ENCODE measurements at places on chromosomes 16 and 17.

DNA sequence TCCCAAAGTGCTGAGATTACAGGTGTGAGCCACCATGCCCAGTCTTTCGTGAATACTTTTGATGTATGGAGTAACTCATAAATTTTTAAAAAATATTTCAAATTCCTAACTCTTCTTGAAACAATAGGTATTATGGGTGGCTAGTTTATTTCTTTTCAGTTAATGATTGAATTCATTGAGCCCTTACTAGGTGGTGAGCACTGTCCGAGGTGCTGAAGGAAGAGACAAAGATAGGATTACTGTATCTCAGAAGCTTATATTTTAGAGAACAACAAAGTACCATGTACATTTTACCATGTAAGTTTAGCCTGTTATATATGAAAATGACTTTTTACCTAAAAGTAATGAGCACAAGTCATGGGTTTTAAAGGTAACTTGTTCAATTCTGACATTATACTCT lies 418.3 kb downstream of the NPIPA7 start:
- DNase-seq, result no peak

GRCh38 chr16:31177136-31177535 lies 2.8 kb upstream of the FUS start:
- no peak for DNase-seq

DNA sequence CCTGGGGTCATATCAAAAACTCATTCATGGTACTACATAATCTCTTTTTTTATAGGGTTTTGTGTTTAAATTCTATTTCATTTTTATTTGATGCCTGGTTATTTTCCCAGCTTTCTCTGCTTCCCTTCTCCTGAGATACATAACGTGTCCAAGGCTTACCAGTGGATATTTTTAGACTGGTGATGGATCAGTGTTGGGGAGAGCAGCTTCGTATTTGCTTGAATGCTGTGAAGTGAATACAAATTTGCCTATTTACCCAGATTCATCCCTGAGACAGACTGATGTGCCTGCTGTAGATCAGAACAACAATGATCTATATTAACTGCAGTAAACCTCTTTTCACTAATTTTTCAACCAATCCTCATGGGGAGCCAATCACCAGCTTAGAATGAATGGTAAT lies 43.2 kb upstream of the FOXJ1 start:
- DNase-seq, result no peak

- DNase-seq, result no peak
These were observed 21.4 kb downstream of the TRIM16 start for GRCh38 chr17:15662681-15663080.

- DNase-seq, result no peak
These were observed at the start of gene HS3ST4 for GRCh38 chr16:25691519-25692091. Gene HS3ST4 (plus strand): TSS chr16:25691959.

DNA sequence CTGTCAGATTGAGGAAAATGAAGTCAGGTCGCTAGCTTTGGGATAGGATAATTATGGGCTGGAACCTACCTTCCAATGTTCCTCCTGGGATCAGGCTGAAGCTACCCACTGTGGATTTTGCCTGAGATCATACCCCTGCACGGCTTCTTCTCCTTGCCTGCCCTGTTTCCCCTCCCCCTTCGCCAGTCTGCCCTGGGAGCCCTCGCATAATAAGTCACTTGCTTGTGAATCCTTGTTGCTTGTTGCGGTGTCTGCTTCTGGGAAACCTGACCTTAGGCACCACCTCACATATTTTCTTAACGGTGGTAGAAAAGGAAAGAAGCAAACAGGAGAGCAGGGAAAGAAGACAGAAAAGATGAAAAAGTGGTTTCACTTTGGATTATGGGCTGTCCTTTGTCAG lies 13.3 kb upstream of the PMP22 start:
- no peak for DNase-seq

DNA sequence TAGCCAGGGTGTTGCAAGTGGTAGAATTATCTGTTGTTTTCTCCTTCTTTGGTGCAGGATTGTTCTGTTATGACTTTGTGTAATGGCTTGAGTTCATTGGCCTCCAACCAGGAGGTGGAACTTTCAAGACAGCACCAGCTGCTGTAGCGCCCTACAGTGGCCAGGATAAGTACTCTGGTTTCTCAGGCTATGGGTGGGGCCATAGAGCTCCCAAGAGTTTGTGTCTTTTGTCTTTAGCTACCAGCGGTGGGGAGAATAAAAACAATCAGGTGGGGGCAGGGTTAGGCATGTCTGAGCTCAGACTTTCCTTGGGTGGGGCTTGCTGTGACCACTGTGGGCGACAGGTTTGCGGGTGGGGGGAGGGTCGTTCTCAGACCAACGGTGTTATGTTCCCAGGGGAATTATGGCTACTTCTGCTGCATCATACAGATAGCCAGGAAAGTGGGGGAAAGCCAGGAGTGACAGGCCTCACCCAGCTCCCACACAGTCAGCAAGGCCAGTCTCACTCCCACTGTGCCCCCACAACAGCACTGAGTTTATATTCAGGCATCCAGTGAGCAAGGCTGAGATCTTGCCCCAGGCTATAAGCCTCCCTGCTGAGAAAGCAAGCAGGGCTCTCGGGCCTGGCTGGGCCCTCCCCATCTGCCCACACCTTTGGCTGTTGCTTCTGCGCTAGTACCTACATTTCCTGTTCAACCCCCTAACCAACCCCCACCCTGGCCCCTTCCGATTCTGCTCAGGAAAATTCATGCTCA lies 15.4 kb downstream of the ABCA10 start:
- no peak for DNase-seq

- no peak for DNase-seq
These were observed at the start of gene PMFBP1 for GRCh38 chr16:72172105-72173034. Gene PMFBP1 (minus strand): TSS chr16:72172155. CDS start chr16:72171208, 947 bp downstream.

DNA sequence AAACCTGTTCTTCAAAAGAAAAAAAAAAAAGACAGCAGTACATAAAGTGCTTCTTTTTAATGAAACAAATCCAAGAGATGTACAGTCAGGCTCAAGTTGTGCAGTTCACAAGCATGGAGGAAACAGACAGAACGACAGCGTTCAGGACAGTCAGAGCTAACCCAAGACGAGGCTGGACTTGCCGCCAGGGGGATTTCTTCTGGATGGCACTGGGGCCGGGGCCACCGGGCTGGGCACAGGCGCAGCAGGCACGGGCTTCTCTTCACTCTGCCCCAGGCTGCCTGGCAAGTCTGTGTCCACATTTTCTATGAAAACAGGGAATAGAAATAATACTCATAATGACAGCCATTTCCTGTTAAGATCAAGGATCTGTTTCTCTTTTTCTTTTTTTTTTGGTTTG lies 4.4 kb upstream of the NT5C start:
- DNase-seq, result no peak

DNA sequence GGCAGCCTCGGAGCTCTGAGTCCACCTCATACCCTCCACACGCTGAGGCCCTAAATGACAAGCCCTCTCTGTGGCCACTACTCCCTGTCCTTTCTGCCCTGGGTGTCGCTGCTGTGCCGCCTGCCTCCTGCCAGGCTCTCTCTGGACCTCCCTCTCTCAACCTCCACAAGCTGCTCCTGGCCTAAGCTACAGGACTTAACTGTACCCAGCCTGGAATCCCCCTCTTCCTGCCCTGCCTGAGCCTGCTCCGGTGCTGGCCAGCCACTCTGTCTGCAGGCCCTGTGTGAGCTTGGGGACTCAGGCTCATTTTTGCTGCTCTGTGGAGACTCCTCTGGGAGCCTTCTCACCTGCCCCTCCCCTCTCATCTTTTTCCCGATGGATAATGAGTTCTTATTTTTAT lies 21.5 kb downstream of the IFT140 start:
- no peak for DNase-seq

- no peak for DNase-seq
These were observed 3.9 kb downstream of the TRPV2 start for GRCh38 chr17:16419074-16419928.

All from NCI-H774 (cell line).